ENCODE measurements at places on chromosomes 12 and 14. TPM values are rescaled to one million over a fixed set of nuclear protein-coding genes. Genes with fewer than 3 reads are reported as not detected.
A peak's percentile ranks its signal among the peaks of the same experiment; 100 is the strongest.

SGPP1 gene
- polyA plus RNA-seq, result 13.8 TPM

GRCh38 chr12:2083008-2083407 is 30.2 kb downstream of the CACNA1C start:
- H3K27me3 ChIP-seq, result no peaks in the 10 kb centered on the region
- DNase-seq, result no peak
- H3K4me3 ChIP-seq, result no peak overlapping the region
- H3K4me1 ChIP-seq, result no peaks in the 10 kb centered on the region

DNA sequence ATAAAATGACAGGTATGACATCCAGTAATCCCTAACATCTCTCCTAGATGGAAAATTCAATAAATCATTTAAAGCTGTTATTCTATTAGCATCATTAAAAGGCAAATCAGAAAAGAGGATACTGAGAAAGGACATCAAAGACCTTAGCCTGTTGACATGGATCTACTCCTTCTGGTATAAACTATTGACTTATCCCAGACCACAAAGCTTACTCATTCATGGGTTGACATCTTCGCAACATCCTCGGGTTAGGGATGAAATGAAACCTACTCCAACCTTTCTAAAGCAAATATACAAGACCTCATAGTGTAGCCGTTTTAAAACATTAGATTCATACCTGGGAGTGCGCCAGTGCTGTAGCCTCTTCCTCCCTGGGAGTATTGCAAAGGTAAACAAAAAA is 191.5 kb upstream of the BTG1 start:
- peaks cover 27% of the 10 kb centered on the region for H3K4me1 ChIP-seq
- H3K36me3 ChIP-seq, result no peaks in the 10 kb centered on the region
- H3K4me3 ChIP-seq, result no peak overlapping the region

GRCh38 chr12:106910202-106910601 is 45.5 kb upstream of the TMEM263 start:
- no peaks in the 10 kb centered on the region for H3K36me3 ChIP-seq
- no peak overlapping the region for H3K4me3 ChIP-seq
- peaks cover 85% of the 10 kb centered on the region for H3K27me3 ChIP-seq
- peak; percentile 72 for DNase-seq

DNA sequence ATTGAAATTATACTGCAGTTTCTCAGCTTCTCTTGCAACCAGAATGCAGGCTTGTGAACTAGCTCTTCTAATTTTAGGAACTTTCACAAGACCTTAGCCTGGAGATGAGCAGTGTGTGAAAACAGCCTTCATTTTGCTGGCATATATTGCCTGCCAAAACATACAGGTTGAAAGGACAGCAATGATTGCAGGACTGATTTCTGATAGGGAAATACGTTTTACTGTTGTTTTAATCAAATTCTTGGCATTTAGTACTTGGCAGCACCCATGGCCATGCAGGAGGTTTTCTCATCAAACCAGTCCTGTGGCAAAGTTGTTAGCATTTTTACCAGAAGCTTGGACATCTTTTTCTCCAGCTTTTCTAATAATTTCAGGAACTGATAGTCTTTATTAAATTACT is 91.9 kb upstream of the MUCL1 start:
- no peaks in the 10 kb centered on the region for H3K4me1 ChIP-seq
- H3K27ac ChIP-seq, result no peak overlapping the region
- no peak for DNase-seq
- H3K36me3 ChIP-seq, result no peaks in the 10 kb centered on the region
- H3K27me3 ChIP-seq, result no peaks in the 10 kb centered on the region
- no peak overlapping the region for H3K4me3 ChIP-seq
